NCI-H2081 (cell line): ENCODE measurements at places on chromosomes 1 and 21.

- no peak for DNase-seq
These were observed 316.9 kb upstream of the ADGRL4 start for GRCh38 chr1:79323239-79324025.

DNA sequence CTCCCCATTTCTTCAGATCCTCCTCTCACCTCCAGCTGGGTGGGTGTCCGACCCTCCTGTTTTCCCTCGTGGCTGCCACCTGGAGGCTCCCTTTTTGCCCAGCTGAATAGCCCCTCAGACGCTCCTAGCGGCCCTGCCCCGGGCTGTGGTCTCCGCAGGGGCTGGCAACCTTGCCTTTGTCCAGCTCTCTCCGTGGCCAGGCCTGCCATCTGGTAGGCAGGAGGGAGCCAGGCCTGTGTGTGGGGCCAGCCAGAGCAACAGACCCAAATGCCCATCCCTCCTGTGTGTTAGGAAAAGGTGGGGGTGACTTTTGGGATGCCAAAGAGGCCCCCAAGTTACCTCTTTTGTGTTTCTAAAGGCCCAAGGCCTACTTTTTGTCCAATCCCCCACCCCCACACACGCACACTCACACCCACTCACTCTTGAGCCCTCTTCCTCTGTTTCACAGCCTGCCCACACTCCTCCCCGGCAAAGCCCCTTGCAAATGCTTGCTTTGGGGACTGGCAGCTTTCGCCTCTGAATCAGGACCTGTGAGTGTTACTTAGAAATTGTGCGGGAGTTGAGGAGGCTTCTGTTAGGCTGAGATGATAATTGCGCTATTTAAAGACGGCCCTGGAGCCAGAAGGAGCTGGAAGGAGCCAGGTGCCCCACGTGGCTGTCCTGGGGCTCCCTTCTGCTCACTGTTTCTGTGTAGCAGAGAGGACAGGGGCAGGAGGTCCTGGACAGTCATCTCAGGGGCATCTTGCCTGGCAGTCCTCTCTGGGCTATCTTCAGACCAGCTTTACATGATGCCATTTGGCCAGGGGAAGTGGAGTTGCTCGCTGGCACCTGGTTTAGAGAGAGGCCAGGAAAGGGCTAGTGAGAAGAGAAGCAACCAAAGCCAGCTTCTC, 9.1 kb downstream of the PPFIA4 start:
- no peak for DNase-seq

DNA sequence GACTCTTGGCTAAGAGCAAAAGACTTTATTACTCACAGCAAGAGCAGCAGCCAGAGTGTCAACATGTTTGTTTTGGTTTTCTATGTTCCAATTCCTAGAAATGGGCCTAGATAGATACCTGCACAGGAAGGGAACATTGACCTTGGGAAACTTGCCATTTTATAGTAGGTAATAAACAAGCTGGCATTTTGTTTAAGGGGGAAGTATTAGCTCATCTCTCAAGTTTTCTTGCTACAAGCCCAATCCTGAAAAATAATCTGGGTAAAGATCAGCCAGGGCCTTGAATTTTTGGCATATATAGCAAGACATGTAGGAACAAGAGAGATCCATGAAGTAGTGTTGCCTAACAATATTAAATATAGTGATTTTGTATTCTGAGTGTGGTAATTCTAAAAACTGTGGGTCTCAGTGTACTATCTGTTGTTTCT, 51.4 kb upstream of the RGL1 start:
- no peak for DNase-seq

DNA sequence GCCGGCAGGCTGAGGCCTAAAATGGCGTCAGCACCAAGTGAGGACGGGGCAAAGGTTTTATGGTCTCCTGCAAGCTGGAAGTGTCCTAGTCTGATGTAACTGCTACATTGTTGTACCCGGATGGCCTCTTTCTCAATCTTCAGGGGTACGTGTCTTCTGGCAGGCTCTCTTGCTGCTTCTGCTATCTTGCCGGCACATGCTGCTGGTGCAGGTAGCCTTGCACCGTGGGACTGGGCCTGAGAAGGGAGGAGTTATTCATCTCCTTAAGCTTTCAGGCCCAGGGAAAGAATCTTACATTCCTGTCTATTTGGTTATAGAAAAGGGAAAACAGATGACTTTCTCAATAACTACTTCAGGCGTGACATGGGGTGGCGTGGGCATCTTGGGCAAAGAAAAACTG, 72.2 kb downstream of the ZNF678 start:
- no peak for DNase-seq

GRCh38 chr1:31753707-31754349, 10.3 kb downstream of the ADGRB2 start:
- peak; percentile 84 for DNase-seq

- DNase-seq = no peak
These were observed 18.7 kb downstream of the ECE1 start for GRCh38 chr1:21271550-21271949.

DNA sequence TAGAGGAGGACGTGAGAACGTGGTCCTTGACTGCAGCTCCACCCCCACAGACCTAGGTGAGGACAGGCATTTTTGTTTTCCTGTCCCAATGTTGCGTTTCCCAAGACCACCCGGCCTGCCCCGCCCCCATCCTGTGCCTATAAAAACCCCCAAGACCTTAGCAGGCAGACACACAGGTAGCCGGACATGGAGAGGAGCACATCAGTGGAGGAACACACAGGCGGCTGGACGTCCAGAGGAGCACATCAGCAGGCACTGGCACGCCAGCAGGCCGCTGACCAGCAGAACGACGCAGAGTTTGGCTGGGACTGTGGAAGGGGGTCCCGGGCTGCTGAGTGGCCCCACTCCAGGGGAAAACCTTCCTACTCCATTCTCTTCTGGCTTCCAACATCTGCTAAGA, 12.7 kb upstream of the HMGCL start:
- no peak for DNase-seq

GRCh38 chr1:244381878-244382565, 69.7 kb downstream of the ADSS2 start:
- no peak for DNase-seq

DNA sequence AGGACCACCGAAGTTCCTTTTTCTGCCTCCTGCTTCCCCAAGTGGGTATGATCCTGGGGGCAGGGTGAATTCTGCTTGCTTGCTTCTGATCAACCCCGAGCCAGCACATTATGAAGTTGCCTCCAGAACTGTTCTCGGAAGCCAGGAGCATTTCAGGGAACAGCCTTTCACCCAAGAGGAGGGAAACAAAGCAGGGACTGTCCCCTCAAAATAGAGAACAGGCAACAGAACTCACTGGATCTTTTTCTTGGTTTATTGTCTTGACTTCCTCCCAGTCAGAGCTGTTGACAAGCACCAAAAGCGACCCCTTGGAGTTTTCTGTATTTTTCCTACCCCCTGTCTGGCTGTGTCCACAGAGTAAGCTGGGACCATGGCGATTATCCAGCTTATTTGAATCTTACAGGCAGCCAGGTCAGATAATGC, 258.3 kb upstream of the SGIP1 start:
- no peak for DNase-seq

DNA sequence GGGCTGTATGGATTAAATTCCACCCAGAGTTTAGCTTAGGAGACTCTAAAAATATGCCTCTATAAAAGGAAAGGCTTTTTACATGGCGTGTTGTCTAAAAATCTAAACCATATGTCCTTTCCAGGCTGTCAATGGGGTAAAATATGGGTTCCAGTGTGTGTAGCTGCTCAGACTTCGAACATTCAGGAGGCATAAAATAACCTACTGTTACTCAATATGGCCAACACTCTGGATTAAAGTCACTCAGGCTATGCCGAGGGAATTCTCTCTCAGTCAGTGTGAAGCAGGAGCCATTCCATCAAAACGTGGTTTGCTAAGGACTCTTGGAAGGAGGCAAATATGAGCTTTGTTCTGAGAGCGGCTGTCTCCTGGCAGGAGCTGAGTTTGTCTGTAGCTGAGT, 135.3 kb downstream of the RUNX1 start:
- DNase-seq = no peak

DNA sequence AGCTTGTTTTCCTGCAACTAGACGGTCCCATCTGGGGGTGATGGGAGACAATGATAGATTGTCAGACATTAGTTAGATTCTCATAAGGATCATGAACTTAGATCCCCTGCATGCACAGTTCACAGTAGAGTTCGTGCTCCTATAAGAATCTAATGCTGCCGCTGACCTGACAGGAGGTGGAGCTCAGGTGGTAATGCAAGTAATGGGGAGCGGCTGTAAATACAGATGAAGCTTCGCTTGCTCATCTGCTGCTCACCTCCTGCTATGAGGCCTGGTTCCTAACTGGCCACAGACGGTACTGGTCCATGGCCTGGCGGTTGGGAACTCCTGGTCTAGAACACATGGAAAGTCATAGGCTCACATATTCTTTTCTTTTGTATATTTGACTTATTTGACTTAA, 42.0 kb downstream of the NIBAN1 start:
- no peak for DNase-seq

DNA sequence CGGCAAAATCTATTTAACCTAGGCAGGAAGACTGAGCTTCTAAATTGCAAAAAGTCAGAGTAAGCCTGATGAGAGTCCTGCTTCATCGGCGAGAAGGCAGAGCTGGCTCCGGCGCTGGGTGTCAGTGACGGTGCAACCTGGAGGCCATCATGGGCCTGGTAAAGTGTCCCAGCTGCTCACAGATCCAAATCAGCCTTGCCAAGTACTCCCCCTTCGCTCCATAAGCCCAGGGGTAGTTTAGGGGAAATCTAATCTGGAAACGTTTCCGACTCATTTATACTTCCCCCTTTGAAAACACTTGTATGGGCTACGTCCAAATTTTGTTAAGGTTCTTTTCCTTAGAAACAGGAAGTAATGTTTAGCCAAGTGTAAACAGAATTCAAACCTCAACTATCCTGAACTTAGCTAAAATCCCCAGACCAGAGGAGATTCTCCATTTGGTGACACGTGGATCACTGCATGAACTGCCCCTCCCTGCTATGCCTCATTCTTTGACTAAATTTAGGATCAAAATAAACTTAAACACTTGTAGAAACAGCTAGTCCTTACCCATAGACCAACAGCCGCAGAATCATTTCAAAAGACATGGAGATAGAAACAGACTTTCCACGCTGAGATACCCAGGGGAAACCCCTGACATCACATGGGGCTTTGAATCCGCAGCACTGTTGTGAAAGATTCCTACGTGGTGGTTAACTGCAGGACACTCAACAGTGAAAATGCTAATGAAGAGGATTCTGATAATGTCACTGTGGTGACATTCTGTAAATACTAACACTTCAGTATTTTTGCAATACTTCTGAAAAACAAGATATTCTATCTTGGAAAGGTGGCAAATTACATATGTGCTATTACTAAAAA, 172.7 kb downstream of the TGFBR3 start:
- DNase-seq = no peak

DNA sequence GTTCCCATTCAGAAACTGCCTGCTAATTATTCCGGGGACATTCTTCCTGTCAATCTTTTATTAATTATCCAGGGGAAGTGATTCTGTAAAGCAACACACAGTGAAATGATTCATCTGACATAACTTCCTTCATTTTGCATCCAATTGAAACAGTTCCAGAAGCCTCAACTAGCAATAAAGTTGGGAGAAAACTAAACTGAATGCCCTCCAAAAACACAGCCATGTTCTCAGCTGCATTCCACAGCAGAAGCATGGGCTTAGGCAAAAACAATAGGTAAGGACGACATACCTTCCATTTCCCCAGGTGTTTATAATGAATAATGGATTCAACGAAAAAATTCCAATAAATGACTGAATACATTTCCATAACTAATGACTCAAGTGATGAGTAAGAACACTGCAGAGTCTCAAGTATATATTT, 36.9 kb upstream of the TARBP1 start:
- DNase-seq = no peak

GRCh38 chr1:167500283-167500860, 18.0 kb downstream of the CD247 start:
- DNase-seq = no peak

- no peak for DNase-seq
These were observed 126.2 kb downstream of the RASAL2 start for GRCh38 chr1:178220094-178220493.

GRCh38 chr1:84853741-84854721, 39.0 kb downstream of the LPAR3 start:
- DNase-seq = no peak

DNA sequence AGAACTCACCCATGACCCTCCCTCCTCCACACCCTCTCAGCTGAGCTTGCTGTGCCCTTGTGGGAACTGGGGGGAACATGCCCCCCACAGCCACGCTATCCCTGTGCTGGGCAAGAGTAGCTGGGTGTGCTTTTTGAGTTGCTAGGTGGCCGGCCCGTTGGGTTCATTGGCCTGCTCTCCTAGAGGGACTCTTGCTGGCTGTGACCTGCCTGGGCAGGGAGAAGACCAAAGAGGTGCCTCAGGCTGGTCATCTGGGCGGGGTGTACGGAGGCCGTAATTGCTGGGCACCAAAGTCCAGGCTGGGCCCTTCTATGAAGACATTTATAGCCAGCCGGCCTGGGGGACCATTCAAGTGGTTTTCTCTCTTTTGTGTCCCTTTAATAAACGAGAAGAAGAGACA, 138.3 kb upstream of the ZBTB40 start:
- DNase-seq = no peak

GRCh38 chr1:230715510-230715909, 1.6 kb upstream of the AGT start:
- DNase-seq = no peak

DNA sequence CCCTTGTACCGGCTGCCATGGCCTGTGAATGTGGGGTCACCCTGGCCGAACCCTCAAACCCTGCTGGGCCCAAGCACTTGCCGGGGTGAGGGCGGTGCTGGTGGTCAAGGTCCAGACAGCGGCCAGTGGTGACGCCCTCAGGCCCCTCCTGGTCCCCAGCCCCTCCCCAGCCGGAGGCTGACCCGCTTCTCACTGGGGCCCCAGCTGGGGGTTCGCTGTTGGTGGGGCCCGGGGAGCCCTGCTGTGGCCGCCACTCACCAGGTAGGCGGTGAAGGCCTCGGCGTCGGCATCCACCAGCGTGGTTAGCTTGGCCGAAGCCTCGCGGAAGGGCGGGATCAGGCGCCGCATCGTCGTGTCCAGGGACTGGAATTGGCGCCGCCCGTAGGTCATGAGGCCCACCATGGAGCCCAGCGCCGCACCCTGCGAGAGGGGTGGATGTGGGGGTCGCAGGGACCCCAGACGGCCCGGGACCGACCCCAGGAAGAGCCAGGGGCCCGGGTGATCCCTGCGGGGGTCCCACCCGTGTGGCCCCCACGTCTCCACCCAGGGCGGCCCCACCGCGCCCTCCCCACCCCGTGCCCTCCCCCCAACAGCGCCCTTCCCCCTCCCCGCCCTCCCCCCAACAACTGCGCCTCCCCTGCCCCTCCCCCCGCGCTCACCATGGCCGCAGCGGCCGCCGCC, 10.1 kb downstream of the FTCD start:
- no peak for DNase-seq

GRCh38 chr21:37742532-37742931, 173.7 kb downstream of the KCNJ6 start:
- no peak for DNase-seq

GRCh38 chr21:26404288-26404687, 168.8 kb downstream of the CYYR1 start:
- DNase-seq = no peak

- DNase-seq = peak; percentile 47
These were observed 48.9 kb downstream of the UBIAD1 start for GRCh38 chr1:11321656-11322491.

GRCh38 chr1:227793948-227794816, 21.3 kb upstream of the PRSS38 start:
- no peak for DNase-seq

GRCh38 chr21:26844258-26845065, 747 bp downstream of the ADAMTS1 start:
- DNase-seq = peak; percentile 19
